ENCODE measurements at places on chromosomes 6 and 20.

DNA sequence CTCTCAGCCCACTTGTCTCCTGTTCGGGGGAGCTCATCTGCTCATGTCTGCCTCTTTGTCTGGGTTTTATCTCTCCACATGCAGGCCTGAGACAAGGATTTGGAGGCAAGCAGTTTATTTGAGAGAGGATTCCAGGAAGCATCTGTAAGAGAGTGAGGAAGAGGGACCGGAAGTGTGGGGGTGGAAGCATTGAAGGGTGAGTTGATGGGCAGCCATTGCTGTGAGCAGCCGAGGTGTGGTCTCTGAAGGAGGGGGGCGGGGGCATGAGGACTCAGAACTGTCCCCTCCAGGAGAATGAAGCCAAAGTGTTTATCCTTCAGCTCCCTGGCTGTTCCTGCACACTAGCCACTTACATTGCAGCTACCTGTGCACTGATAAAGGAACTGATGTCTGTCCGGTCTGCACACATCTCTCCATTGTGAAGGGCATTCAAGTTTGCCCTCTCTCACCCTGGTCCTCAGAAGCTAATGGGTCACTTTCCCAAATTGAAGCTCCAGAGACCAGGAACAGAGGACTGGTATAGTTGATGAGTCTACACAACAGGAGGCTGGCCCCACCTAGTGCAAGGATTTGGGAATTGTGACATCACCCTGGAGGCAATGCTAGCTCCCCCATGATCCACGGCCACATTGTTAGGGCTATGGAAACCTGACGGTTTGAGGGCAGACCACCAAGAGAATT is 100.5 kb upstream of the FOXA2 start:
- DNase-seq: no peak

- no peak for DNase-seq
These were observed 21.3 kb downstream of the MLIP start for GRCh38 chr6:54132587-54132986.

- no peak for DNase-seq
These were observed 30.5 kb downstream of the MDGA1 start for GRCh38 chr6:37667050-37667814.

DNA sequence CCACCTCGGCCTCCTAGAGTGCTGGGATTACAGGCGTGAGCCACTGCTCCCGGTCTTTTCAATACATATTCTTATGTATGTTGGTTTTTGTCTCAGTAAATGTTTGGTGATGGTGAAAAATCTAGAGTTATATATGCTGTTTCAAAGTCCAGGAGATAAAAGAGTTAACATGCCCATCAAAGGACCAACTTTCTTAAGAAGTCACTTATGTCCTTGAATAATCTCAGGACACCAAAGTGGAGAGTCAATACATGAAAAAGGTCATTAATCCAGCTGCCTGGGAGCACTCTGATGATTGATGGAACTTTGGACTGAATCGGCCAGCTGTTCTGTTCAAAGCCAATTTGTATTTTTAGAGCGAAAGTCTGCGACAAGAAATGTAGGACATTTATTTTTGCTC is 59.8 kb upstream of the HDAC2 start:
- no peak for DNase-seq

DNA sequence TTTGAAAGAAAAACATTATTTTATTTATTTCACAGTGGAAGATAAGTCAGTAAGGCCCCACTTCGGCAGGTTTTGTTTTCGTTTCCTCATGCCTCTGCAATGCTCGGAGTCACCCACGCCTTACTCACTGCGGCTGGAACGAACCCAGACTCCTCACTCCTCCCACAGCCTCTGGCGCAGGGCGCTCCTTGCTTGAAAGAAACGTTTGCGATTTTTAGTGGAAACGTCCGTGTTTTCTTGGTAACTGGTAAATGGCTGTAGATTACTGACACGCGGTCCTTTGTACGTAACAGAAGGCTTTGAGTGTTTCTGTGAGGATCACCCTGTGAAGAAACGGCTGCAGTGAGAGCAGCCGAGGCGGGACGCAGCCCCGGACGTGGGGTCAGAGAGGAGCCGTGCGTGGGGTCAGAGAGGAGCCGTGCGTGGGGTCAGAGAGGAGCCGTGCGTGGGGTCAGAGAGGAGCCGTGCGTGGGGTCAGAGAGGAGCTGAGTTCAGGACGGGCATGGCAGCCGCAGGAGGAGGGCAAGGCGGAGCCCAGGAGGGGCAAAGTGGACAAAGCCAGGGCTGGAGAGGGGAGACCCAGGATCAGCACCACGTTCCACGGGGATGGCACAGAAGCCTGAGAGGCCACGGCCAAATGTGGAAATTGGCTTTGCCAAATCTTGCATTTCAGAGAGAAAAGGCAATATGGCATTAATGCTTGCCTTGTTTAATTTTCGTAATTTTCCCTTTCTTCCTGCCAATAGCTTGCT is 198.6 kb upstream of the THBS2 start:
- no peak for DNase-seq

DNA sequence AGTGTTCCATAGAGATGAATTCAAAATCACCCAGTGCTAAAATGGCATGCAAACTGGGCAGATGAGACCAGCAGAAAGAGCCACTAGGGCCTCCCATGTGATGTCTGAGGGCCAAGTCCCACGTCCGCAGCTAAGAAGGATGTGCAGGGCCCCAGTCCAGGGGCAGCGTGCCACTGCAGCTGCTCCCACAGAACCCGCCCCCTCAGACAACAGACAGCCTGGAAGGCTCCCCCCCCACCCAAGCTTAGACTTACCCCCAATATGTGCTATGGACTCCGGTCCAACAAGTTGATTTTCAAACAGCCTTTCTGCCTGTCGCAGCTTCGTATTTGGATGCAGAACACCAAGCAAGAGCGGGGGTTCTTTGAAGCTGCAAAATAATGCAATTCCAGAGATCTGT is 14.0 kb downstream of the APMAP start:
- no peak for DNase-seq

GRCh38 chr6:21780141-21780540 is 186.6 kb downstream of the SOX4 start:
- DNase-seq: no peak

- no peak for DNase-seq
These were observed 96.0 kb downstream of the RIMS1 start for GRCh38 chr6:71982389-71982788.

DNA sequence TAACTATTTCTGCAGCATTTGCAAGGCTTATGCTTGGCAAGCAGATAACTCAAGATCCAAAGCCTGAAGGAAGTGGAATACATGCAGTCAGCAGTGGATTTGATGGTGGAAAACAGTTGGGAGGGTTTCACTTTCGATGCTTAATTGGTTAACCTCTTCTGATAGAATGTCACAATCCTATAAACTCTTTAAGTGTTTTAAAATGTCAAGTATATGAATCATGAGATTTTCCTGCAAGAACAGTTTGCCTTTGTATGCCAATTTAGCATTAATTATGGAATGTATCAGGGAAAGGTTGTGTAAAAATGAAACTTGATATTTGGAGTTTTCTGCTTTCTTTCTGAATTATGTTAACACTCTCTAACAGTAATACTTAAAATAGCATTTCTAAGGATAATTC is 36.6 kb downstream of the NKX2-4 start:
- no peak for DNase-seq

DNA sequence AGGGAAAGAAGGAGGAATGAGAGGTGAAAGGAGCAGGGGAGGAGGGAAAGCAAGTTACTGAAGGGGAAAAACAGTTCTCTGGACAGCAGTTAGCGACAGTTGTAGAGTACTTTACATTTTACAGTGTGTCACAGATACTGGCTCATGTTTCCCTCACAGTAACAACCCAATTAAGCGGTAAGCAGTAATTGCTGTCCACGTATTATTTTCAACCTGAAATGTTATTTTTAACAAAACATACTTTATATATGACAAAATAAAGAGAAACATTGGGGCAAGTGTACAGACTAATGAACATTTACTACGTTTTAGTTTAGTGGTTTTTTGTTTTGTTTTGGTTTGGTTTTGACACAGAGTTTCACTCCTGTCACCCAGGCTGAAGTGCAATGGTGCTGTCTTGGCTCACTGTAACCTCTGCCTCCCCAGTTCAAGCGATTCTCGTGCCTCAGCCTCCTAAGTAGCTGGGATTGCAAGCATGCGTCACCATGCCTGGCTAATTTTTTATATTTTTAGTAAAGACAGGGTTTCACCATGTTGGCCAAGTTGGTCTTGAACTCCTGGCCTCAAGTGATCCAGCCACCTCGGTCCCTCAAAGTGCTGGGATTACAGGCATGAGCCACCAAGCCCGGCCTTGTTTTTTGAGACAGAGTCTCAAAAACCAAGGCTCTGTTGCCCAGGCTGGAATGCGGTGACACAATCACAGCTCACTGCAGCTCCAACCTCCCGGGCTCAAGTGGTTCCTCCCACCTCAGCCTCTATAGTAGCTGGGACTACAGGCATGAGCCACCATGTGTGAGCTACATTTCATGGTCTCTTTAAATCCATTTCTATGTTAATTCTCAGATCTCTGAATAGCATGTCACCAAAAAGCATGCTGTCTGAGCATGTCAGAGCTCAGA is 22.6 kb upstream of the BTN3A2 start:
- DNase-seq: no peak

- DNase-seq: no peak
These were observed 100.0 kb upstream of the RIPOR2 start for GRCh38 chr6:25035512-25036435.

DNA sequence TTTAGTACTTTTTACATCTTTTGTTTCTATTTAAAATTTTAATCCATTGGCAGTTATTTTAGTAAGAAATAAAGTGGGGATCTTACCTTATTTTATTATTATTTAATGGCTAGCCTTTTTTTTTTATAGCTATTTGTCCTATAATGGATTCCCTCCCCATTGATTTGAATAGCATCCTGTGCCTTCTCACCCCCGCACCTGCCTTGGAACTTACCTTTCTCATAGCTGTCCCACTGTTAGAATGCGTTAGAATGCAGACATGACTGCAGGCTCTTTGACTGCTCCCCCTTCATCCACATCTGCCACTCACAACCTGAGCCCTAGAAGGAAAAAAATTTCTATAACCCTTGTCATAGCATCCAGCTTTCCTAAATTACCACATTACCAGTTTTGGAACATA is 9.1 kb downstream of the PKIB start:
- no peak for DNase-seq

DNA sequence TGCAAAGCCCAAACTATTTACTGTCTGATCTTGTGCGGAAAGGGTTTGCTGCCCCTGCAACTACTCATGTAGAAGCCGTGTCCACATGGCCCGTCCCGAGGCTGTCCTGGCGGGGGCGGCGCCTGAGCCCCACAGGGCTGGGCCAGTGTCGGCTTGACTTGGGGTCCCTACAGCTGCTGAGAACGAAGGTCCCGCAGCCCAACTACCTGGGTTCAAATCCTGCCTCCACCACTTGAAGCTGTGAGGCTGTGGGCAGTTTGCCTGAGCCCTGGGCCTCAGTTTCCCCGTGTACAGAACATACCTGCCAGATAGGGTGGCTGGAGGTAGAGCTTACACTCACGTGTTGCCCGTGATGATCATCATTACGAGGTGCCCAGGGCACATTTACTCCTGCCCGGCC is 111.1 kb downstream of the SULF2 start:
- no peak for DNase-seq

GRCh38 chr6:44858998-44859397 is 469.1 kb upstream of the RUNX2 start:
- DNase-seq: no peak

GRCh38 chr6:168216751-168217191 is 102.8 kb downstream of the DACT2 start:
- no peak for DNase-seq

- no peak for DNase-seq
These were observed 66.1 kb downstream of the FAM50B start for GRCh38 chr6:3915076-3915791.

- no peak for DNase-seq
These were observed 47.6 kb upstream of the GNRH2 start for GRCh38 chr20:2995796-2996195.

DNA sequence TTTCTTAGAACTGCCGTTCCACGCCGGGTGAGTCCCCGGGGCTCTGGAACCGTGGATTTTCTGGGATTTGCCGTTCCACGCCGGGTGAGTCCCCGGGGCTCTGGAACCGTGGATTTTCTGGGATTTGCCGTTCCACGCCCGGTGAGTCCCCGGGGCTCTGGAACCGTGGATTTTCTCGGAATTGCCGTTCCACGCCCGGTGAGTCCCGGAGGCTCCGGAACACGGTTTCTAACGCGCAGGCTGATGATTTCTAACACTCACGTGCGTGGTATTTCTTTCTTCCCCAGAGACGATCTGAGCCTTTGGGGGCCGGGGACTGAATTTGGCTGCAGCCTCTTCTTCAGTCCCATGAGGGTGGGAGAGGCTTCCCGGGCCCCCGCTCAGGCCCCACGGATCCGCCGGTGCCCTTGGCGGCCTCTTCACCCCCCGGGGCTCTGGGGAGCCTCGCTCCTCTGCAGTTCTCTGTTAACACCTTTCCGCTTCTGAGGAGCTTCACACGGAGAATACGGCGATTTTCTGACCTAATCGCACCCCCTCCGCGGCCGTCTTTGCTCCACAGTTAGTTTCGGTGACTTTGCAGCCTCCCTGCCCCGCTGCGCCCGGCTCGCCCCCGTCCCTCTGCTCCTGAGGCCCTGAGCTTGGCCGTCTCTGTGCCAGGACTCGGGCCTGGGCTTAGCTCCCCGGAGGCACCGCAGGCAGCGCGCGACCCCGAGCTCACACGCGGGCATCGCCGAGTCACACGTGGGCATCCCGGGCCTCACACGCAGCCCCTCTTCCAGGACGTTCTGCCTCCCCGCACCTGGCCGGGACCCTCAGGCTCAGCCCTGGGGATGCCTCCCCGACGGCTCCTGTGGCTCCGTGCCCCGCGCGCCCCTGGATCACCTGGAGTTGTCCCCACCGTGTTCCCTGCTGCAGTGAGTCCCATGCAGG is 7.2 kb upstream of the KIF25 start:
- DNase-seq: no peak

GRCh38 chr6:4664117-4664626 is 112.0 kb upstream of the CDYL start:
- DNase-seq: no peak

DNA sequence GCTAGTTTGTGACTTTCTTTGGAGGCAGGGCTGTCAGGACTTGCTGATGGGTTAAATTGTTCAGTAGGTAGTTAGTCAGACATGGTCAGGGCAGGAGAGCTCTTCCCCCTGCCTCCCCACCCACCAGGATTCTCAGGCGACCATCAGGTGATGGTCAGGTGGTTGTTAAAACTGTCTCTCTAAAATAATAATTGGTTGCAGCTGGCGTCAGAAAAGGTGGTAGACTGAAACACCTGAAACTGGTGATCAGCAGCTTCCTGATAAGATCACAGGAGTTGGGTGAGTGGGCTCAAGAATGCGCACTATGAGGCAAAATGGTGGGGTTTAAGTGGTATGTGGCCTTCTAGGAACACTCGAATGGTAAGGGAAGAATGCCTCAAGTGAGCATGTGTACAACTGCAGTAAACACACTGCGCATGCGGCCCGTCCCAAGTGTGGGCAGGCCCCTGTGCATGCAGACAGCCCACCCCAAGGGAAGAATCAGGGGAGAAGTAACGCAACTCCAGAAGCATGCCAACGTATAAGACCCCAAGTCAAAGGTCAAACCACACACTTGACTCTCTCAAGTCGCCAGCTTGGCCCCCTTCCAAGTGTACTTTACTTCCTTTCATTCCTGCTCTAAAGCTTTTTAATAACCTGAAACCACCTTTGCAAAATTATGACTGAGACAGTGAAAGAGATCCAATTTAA is 7.9 kb upstream of the BLCAP start:
- no peak for DNase-seq

- no peak for DNase-seq
These were observed 96.7 kb downstream of the BMP5 start for GRCh38 chr6:55778705-55779104.

- no peak for DNase-seq
These were observed 257.2 kb upstream of the EPHA7 start for GRCh38 chr6:93676581-93676980.

All from stimulated activated CD4-positive, alpha-beta T cell treated with anti-CD3 and anti-CD28 coated beads, Interleukin-1b, Interleukin-23, amount 100 ng/mL, for 1 hour (primary cell).